Pancreas (tissue), 10 donors: ENCODE measurements at places on chromosomes 11 and 22. TPM values are rescaled to one million over a fixed set of nuclear protein-coding genes. Genes with fewer than 3 reads are reported as not detected.

LRRC56 gene
- total RNA-seq: 0.98 TPM

SYCE3 gene
- total RNA-seq: not detected

DEUP1 gene
- 0.40 TPM for total RNA-seq

DNA sequence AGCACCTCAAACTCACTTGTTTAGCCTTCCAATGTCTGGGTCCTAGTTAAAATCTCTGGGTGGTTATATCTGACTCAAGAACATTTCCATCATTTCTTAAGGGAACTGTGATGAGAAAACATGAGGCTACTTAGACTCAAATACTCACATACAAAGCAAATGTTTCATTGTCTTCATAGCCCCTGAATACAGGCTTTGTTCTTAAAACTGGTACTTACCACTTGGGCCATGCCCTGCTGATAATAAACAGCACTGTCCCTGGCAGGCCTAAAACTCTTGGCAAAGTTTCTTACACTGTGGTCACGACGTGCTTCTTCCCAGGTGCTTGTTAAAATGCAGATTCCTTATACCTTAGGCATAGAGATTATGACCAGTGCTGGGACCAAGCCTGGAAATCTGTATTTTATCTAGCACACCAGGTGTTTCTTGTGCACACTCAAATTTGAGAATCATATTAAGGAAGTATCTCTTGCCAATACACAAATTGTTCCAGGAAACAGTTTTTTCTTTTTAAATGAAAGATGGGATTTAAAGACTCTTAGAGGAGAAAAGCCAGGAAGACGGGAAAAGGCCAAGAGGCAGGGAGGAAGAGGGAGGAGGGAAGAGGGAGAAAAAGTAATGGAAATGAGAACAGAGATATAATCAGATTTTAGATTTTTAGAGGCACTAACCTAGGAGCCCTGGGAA lies 287.9 kb upstream of the MPPED2 start:
- no peaks in the 10 kb centered on the region for H3K36me3 ChIP-seq
- H3K27me3 ChIP-seq: no peaks in the 10 kb centered on the region
- H3K4me3 ChIP-seq: no peak overlapping the region
- H3K4me1 ChIP-seq: peaks cover under 1% of the 10 kb centered on the region

DNA sequence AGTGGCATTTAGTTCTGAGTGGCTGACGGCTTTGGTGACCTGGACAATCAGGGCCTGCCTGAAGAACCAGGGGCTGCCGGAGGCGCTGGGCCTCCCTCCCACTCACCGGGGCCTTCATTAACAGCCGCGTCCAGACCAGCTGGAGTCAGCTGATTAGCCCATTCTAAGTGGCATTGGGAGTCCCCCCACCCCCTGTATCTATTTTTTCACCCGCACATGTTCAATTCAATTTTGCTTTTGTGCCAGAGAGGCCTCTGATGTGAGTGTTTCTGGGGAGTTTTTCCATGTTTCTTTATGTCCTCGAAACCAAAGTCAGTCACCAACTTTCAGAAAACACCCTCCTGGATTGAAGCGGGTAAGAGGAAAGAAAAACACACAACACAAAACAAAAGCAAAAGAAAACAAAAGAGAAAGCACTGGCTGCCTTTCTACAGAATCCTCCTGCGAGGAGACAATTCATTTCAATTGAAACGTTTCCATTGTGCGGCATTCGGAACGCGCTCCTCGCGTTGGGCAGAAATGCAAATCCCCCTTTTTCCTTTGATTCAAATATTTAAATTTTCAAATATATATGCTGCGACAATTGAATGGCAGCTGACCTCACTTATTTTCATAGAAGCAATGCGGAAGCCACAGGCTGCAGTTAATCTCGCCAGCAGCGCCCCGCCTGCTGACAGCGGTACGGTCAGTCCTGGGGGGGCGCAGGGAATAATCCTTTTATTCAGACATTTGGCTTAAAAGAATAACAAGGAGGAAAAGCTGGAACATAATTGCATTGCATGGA lies 17.7 kb downstream of the CDKN1C start:
- no peak for DNase-seq
- no peaks in the 10 kb centered on the region for H3K36me3 ChIP-seq
- H3K4me3 ChIP-seq: no peak overlapping the region
- no peaks in the 10 kb centered on the region for H3K4me1 ChIP-seq
- no peaks in the 10 kb centered on the region for H3K27me3 ChIP-seq
- no peak overlapping the region for H3K27ac ChIP-seq

DNA sequence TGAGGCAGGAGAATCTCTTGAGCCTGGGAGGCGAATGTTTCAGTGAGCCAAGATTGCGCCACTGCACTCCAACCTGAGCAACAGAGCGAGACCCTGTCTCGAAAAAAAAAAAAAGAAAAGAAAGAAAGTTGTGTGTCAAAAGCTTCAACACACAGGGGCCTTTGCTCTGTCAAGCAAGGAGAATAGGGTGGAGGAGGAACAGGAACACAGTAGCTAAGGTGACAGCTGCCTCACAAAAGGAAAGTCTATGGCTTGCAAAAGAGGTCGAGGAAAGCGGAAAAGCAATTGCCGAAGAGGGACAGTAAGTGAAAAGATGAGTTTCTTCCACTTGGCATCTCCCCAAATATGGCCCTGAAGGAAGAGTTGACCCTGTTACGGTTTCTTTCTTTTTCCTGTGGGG lies 26.5 kb upstream of the TMA7B start:
- DNase-seq: no peak
- H3K4me3 ChIP-seq: no peak overlapping the region
- no peaks in the 10 kb centered on the region for H3K4me1 ChIP-seq
- no peaks in the 10 kb centered on the region for H3K27me3 ChIP-seq
- no peaks in the 10 kb centered on the region for H3K36me3 ChIP-seq

DNA sequence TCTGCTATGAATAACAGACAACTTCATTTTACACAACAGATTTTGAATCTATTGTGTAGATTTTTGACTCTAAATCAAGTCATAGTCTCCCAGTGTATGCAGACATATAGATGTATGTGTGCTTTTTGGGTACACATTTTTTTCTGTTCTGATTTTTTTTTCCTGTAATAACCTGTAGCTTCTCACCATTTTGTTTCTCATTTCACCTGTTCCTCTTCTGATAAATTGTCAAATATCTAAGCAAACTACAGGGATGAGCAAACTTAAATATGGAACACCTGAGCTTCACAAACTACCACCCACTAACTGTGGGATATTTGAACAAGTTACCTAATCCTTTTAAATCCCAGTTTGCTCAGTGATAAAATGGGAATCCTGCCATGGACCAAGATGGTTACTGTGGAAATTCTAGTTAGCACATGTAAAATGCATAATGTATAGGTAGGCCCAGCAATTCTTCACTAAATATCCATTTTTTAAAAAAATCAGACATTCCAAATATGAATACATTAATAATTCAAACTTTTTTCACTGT lies 15.7 kb downstream of the LGR4 start:
- no peak overlapping the region for H3K4me3 ChIP-seq
- H3K4me1 ChIP-seq: peaks cover 67% of the 10 kb centered on the region
- no peaks in the 10 kb centered on the region for H3K36me3 ChIP-seq

- H3K4me1 ChIP-seq: peaks cover 27% of the 10 kb centered on the region
- no peaks in the 10 kb centered on the region for H3K36me3 ChIP-seq
- H3K27me3 ChIP-seq: no peaks in the 10 kb centered on the region
- no peak overlapping the region for H3K4me3 ChIP-seq
- H3K27ac ChIP-seq: no peak overlapping the region
Observed at GRCh38 chr11:67644042-67644441, 4.5 kb upstream of the TBX10 start.

- H3K4me3 ChIP-seq: no peak overlapping the region
- no peaks in the 10 kb centered on the region for H3K36me3 ChIP-seq
- H3K27ac ChIP-seq: no peak overlapping the region
- no peak for DNase-seq
Observed at GRCh38 chr11:72061739-72062396, 18.5 kb downstream of the NUMA1 start.

- no peaks in the 10 kb centered on the region for H3K27me3 ChIP-seq
- H3K36me3 ChIP-seq: no peaks in the 10 kb centered on the region
- no peak overlapping the region for H3K4me3 ChIP-seq
- H3K4me1 ChIP-seq: no peaks in the 10 kb centered on the region
- DNase-seq: no peak
Observed at GRCh38 chr11:28738549-28738948, 630.4 kb downstream of the METTL15 start.

GRCh38 chr11:66823700-66824099 lies 19.5 kb upstream of the RCE1 start:
- no peaks in the 10 kb centered on the region for H3K4me1 ChIP-seq
- H3K27ac ChIP-seq: no peak overlapping the region
- H3K27me3 ChIP-seq: no peaks in the 10 kb centered on the region
- DNase-seq: no peak
- no peak overlapping the region for H3K4me3 ChIP-seq
- no peaks in the 10 kb centered on the region for H3K36me3 ChIP-seq

DNA sequence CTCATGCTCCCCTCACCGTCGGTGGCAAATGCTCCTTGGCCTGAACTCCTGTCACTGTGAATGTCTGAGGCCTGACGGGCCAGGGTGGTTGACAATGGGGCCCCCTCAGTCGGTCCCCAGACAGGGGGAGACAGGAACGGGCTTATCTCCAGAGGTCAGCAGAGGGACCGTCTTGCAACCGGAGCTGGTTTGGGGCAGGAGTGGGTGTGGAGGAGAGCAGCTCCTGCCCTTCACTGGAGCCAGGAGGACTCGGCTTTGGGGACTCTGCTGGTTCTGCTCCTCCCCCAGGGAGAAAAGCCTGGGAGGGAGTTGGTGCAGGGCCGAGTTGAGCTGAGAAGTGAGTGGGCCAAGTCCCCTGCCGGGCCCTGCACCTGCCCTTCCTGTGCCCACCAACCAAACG lies 354.4 kb downstream of the BRD1 start:
- no peak overlapping the region for H3K27ac ChIP-seq
- no peaks in the 10 kb centered on the region for H3K36me3 ChIP-seq
- H3K4me3 ChIP-seq: no peak overlapping the region
- no peaks in the 10 kb centered on the region for H3K4me1 ChIP-seq
